Activated effector memory CD4-positive, alpha-beta T cell treated with Interleukin-2 at 50 U/mL for 16 hours (primary cell): ENCODE measurements at places on chromosomes 3 and 15.

DNA sequence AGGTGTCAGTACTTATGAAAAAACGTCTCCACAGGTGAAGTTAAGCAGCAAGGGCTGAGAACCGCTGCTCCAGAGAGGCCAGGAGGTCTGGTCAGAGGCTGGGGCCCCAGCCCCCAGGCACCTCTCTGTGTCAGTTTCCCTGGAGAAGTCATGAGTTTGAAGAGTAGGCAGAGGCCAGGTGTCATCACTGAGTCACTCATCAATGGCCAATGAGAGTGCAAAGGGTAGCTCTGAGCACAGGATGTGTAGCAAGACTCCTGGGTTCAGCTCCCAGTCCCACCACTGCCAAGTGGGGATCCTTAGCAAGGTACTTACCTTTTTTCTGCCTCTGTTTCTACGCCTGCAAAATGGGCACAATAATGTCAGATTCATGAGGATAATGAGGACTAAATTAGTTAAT, 47.9 kb downstream of the CORO2B start:
- DNase-seq: no peak

DNA sequence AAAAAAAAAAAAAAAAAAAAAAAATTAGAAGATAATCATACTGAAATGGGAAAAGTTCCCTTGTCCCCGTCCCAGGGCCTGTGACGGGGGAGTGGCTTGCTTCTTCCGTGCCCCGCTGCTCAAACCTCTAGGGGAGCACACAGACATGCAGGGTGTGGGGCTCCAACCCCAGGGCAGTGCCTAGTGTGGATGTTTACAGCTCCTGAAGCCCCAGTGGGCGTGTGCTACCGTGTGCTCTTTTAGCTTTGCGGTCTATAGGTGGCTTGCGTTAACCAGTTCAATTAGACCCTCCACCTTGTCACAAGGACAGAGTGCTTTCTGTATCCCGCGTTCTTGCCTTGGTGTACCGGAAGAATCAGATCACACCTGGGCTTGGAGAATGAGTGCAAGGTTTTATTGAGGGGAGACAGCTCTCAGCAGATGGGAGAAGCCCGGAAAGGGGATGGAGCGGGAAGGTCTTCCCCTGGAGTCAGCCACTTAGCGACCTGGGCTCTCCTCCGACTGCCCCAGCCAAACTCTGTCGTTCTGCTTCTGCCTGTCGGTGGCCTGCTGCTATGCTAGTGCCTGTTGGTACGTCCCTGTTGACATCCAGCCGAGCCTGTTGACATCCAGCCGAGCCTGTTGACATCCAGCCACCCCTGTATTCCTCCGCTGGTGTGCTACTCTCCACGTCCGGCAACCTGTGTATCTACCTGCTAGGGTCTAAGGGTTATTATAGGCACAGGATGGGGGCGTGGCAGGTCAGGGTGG, 569.8 kb downstream of the VGLL3 start:
- DNase-seq: no peak

DNA sequence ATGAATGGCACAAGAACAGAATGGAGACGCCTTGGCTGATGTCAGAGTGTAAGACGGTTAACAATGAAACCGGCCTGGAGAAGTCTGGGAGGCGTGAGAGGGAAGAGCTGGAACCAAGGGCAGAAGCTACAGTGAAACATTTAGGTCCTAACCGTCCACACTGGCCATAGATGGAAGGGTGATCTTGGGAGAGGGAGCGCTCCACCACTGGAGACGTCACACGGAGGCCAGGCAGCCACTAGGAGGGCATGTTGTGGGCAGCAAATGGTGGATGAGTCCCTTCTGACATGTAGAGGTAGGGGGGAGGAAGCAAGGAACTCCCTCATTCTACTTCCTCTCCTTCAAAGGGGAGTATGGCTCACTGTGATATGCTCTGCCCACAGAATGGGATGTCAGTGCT, 23.8 kb downstream of the FEM1B start:
- DNase-seq: no peak

- DNase-seq: no peak
Observed at GRCh38 chr3:179063945-179064560, 7.6 kb downstream of the ZMAT3 start.

DNA sequence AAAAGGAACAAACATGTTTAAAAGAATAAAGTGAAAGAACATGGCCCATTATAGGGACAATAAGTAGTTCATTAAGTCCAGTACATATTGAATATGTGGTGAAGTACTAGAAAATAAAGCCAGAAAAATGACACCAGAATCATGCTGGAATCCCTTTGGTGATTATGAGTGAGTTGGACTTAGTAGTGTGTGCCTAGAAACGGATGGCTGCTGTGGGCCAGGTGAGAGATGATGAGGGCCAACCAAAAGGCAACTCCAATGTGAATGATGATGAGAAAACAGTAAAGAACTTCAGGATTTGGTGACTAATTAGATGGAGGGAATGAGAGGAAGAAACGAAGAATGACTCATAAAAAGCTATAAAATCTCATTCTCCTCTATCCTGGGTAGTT, 3.3 kb downstream of the CRYGS start:
- DNase-seq: no peak

- DNase-seq: no peak
Observed at GRCh38 chr3:150494411-150494977, 51.8 kb downstream of the SERP1 start.

GRCh38 chr3:84224262-84224661, 734.5 kb upstream of the CADM2 start:
- DNase-seq: no peak

GRCh38 chr15:25659251-25659650, 203.9 kb downstream of the ATP10A start:
- DNase-seq: no peak

DNA sequence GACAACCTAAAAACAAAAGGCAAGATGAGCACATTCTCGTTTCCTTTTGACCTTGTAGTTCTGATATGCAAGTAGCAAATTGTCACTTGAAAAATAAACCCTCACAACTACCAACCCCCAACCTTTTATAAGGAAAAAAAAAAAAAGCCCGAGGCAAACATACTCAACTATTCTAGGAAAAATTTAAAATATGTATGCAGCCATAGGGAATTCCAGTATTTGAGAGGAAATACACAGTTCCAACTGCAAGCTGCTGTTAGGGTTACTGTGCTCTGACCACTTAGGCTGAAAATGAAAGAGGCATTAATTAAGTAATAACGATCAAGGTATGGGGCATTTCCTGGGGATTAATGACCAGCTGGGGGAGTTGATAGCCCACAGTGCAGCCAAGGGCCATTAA, 281.9 kb upstream of the DPH6 start:
- no peak for DNase-seq

- no peak for DNase-seq
Observed at GRCh38 chr3:124057420-124057819, 65.5 kb upstream of the ROPN1 start.
